ENCODE measurements at places on chromosomes 12 and 14. TPM values are rescaled to one million over a fixed set of nuclear protein-coding genes. Genes with fewer than 3 reads are reported as not detected.

GRCh38 chr12:115774148-115774895 is 503.2 kb downstream of the MED13L start:
- no peak for DNase-seq

DNA sequence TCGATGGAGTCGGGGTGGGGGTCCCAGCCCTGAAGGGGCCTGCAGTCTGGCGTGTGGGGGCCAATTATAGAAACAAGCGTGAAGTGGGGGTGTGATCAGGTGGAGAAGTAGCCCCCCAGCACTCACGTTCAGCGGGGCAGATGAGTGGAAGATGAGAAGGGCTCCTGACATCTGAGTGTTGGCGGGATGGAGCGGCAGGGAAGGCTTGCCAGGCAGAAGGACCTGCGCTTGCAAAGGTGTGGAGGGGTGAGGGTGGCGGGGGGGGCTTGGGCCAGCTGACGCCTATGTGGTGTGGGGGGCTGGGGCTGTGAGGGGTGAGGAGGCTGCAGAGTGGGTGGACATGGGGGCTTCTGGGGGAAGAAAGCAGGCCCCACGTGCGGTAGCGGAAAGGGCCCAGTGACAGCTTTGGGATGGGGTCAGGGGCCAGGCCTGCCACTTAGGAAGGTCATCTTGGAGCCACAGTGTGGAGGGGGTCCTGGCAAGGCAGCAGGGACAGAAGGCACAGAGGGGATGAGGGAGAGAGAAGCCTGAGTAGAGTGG is 22.2 kb upstream of the BEGAIN start:
- no peak for DNase-seq

DNA sequence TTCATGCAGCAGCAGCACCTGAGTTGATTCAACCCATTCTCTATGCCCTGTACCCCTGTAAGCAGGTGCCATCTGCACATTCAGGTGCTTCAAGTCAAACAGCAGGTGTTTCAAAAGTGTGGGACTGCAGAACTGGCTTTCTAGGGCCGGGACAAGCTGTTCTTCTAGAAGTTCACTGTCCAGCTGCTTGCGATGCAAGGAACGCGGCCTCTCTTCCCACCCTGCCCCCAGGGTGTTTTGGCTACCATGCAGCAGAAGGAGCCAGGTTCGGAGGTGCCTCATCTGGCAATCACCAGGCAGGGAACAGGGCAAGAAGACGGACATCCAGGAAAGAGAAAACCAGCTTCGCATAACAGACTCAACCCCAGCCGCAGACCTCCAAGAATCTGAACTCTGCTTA is 35.2 kb downstream of the TMEM132D start:
- no peak for DNase-seq

DNA sequence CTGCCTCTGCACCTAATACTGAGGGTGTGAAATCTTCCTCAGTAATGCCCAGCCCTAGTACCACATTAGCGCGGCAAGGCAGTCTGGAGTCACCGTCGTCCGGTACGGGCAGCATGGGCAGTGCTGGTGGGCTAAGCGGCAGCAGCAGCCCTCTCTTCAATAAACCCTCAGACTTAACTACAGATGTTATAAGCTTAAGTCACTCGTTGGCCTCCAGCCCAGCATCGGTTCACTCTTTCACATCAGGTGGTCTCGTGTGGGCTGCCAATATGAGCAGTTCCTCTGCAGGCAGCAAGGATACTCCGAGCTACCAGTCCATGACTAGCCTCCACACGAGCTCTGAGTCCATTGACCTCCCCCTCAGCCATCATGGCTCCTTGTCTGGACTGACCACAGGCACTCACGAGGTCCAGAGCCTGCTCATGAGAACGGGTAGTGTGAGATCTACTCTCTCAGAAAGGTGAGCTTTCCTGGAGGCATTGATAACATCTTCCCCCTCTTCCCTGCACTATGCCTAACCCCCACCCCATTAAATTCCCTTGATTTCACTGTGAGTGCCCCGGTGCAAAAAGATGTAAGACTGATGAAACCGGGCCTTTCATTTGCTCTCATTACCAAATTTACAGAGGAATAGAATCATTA is 291.4 kb downstream of the NAV3 start:
- no peak for DNase-seq

GRCh38 chr14:35343702-35344101 is 51.5 kb downstream of the PSMA6 start:
- no peak for DNase-seq

DNA sequence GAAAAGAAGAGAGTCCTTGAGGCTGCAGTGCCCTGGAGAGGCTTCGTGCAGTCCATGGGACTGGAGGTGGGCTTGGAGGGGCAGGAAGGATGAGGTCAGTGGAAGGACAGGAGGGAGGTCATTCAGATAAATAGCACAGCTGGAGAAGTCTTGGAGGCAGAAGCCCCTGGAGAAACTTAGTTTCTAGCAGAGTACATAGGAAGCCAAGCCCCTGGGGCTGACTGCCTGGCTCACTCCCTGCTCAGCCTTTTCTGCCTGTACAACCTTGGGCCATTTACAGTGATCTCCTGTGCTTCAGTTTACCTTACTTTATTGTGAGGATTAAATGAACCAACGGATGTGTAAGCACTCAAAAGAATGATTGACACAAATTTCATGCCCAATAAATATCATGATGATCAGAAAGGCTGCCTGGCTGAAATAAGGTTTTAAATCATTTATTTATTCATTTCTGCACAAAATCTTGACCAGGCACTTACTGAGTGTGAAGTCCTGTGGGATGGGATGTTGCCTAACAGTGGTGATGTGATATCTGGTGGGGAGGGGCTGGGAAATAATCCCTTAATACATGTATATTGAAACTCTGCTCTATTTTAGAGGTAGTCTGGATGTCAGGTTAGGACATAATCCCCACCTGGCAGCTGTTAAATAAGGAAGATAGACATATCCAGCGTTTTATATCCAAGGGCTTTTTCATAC is 54.3 kb downstream of the PLEKHG7 start:
- no peak for DNase-seq

DNA sequence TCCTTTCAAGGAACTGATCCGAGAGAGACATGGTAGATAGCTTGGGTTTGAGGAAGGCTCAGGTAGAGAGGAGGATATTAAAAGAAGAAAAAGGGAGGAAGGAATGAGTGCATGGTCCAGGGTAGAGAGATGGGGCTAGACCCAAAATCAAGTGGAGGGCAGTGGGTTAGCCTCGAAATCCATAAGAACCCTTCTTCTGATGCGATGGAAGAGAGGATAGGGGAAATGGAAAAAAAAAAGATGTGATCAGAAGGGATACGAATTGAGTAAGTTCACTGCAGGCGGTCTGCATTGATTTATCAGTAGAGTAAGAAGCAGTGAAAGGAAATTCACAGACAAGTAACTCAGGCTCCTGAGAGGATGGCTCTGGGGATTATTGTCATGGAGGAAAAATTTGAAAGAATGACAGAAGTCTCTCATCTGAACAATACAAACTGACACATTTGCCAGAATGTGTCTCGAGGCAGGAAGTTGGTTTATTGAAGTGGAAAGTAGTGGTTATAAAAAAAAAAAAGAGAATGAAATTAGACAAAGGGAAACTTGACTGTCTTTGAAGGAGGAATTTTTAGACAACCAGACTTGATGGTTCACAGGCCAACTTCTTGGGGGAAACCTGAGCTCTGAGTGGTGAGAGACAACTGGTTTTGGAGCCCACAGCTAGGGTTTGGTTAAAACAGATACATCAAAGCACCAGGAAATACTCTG is 10.2 kb downstream of the PPFIBP1 start:
- DNase-seq, result no peak

DNA sequence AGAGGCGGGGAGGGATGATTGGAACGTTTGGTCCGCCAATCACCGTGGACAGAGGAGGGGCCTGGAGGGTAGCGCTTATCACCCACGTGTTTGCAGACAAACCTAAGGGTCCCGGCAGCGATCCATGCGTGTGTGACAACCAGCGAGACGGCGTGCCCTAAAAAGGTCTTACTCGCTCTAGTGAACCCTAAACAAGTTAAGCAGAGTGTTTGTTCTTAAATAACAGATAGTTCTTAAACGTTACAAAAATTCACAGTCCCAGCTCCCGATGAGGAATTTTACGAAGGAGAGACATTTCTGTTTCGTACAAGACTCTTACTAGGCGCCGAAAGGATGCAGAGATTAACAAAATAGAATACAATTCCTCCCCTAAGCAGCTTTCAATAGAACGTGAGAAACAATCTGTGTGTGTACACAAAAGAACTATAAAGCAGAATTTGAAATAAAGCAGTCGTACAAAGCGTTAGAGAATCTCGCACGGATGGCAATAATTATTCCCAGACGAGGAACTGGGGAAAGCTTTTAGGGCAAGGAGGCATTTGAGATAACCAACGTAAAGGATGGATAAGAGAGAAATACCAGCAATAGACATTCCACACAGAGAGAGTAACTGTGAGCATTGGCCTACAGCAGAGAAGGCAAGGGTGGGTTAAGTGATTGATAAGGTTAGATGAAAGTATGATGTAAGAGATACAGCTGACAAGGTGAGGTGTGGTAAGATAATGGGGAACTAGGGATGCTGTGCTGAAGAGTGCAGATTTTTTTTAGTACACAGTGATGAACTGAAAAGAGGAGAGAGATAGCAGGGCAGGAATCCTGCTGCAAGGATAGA is 831 bp upstream of the RPS6KA5 start:
- no peak for DNase-seq

DNA sequence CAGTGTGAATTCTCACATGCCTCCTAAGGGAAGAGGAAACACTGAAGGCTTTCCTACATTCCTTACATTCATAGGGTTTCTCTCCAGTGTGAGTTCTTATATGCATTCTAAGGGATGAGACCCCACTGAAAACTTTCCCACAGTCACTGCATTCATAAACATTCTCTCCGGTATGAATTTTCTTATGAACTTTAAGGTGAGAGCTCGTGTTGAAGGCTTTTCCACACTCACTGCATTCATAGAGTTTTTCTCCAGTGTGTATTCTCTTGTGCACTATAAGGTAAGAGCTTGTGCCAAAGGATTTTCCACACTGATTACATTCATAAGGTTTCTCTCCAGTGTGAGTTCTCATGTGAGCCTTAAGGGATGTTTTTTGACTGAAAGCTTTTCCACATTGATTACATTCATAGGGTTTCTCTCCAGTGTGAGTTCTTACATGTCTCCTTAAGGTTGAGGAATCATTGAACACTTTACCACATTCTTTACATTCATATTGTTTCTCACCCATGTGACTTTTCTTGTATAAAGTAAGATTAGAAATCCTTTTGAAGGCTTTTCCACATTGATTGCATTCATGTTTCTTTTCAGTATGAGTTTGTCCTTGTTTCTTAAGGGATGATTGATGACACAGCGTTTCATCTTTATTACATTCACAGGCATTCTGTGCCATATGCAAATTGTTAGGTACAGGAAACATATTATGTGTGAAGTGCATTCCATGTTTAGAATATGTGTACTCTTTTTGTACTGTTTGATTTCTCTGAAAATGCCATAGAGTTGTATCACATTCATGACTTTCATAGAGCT is 9.5 kb downstream of the ZNF891 start:
- DNase-seq, result no peak

- DNase-seq, result no peak
These were observed 1.9 kb downstream of the REM2 start for GRCh38 chr14:22884738-22885523.

RAD9B gene
- total RNA-seq, result not detected

HRK gene
- 0.14 TPM for total RNA-seq

MTRFR gene
- 17.2 TPM for total RNA-seq

MGST1 gene
- 18.5 TPM for total RNA-seq

KLRD1 gene
- 1.9 TPM for total RNA-seq

TAS2R31 gene
- 9.5 TPM for total RNA-seq

ASIC1 gene
- total RNA-seq, result not detected

TPPP2 gene
- total RNA-seq, result not detected
